ENCODE measurements at places on chromosomes 2 and 18.

DNA sequence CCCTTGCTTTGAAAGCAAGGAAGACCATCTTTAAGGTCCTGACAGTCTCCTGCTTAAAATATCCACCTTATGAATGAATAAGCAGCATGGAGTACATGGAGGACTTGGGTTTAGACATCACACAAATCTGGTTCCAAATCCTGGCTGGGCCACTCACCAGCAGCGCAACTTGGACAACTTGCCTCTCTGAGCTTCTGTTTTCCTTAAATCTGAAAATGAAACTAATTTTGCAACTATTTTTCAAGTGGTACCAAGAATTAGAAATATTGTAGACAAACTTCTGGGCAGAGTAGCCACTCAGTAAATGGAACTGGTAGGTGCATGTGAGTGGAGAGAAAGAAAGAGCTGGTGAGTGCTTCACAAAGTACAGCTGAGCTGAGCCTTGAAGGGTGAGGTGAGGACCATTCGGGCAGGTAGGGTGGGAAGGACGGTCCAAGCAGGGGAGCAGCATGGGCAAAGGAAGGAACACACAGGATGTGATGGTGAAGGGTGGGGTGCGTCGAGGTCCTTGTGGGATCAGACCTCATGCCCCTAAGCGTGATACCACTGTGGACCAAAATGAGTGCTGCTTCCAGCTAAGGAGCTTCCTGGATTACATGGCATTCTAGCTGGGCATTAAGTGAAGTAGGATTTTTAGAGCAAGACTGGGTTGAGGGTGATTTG is 14.4 kb upstream of the TET3 start:
- no peak for DNase-seq

DNA sequence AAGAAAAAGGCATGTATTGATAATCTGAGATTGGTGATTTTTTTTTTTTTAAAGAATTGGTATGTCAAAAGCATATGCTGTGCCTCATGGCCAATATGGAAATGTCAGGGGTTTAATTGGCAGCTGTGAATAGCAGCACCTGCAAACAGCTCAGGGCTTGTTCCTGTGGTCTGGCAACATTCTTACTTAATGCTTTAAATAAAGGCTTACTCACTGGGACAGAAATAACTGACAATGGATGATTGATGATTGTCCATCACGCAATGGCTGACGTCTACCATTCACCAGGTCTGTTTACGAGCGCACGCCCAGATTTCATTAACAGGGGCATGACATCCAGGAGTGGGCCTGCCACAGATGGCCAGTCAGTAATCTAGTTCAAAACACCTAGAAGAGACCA is 66.7 kb downstream of the ETAA1 start:
- DNase-seq, result no peak

GRCh38 chr2:45681675-45682074 is 30.2 kb downstream of the PRKCE start:
- DNase-seq, result no peak

GRCh38 chr2:227654426-227654825 is 12.2 kb upstream of the SCYGR5 start:
- DNase-seq, result no peak

DNA sequence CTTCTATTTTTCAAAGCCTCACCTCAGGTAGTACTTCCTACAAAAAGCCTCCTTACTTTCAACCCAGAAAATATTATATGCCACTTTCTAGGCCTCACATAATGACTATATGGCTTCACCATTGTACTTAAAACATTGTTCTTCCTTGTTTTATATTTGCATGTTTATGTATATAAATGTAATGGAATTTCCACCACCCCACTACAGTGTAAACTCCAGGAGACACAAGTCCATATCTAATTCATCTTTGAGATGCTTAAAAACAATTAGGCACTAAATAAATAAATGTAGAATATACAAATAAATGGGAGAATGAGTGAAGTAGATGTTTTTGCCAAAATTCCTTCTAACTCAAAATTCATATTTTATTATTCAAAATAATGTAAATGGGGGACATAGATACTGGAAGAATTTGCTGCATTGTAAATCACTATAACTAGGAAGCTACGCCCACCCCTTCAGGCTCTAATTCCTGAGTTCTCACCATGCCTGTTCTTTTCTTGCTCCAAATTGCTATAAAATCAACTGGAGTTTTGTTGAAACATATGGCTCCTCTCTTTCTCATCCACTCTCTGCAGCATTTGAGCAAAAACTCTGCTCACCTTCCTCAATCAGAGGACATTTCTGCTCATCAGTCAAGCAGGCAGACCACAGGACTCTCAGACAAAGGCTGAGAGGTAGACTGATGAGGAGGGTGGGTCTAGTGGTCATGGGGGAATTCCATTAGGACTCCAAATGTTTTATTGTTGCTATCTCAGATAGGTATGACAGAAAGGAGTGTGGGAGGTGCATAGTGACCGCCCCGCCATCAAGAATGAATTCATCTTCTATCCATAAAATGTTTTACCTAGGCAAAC is 243.0 kb downstream of the HNMT start:
- no peak for DNase-seq

DNA sequence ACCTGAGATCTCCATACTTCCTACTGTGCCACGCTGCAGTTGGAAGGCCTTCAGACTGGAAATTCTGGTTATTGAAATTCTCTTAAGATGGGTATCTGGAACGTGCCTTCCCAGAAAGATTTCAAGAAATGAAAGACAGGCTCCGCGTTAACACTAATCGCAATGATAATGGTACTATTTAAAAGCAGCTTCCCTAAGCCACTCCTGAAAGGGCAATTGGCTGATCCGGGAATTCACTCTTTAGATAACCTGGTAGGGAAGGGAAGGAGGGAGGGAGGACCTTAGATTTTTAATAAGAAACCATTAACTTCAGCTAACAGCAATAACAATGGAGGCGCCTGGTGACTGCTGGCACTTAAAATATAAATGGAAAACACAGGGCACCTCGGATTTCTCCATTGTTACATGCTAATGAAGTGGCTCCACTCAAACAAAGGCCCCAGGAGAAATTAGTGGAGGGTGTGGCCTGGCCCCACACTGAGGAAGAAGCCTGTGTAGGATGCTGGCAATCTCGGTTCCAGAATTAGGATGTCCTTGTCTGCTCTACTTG is 22.5 kb upstream of the MTA3 start:
- DNase-seq, result no peak

- DNase-seq, result no peak
Measured at GRCh38 chr2:126972279-126972626, 73.6 kb downstream of the TEX51 start.

DNA sequence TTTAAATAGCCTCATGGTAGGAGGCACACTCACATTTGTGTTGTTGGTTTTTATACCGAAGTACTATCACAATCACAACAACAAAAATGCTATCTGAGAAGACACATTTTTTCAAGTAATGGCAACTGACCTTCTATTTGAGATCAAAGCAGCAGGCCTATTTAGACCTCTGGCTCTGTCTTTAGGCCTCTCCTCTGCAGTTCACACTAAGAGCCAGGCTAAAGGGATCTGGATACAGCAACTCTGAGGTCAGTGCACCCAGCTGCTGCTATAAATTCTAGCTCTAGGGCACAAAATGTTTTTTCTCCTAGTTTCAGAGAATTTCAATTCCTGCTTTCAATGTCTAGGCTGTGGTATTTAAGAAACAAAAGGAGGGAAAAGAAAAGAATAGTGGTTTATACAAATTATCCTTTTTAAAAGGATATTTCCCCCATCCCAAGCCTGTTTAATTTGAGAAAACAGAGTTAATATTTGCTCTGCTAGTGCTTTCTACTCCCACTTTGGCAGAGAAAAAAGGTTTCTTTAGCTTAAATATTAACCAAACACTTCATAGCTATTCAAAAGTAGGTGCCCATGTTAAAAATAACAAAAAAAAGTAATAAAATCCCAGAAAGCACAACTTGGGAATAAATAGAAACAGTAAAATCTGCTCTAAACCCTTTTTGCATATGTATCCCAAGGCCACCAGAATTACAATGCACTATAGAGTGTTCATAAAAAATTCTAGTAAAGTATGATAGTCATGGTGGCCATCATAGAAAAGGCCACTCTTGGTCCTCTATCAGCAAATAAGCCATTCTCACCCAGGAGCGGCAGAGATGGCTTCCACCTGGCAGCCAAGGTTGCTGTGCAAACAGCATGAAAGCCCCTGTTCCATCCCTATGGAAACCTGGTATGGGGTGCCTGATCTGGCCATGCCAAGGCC is 293.6 kb upstream of the SESTD1 start:
- peak; percentile 64 for DNase-seq

- peak; percentile 31 for DNase-seq
Measured at GRCh38 chr2:237482485-237482884, 4.6 kb upstream of the MLPH start.

- DNase-seq, result no peak
Measured at GRCh38 chr2:20139407-20140172, 85.3 kb downstream of the SDC1 start.

- DNase-seq, result no peak
Measured at GRCh38 chr2:185876234-185876633, 137.6 kb downstream of the FSIP2 start.

GRCh38 chr2:148507970-148508369 is 136.6 kb upstream of the EPC2 start:
- no peak for DNase-seq

- peak; percentile 49 for DNase-seq
Measured at GRCh38 chr18:76712511-76713140, 109.7 kb upstream of the ZNF236 start.

GRCh38 chr2:169709981-169710380 is 15.7 kb downstream of the PHOSPHO2 start:
- DNase-seq, result no peak

DNA sequence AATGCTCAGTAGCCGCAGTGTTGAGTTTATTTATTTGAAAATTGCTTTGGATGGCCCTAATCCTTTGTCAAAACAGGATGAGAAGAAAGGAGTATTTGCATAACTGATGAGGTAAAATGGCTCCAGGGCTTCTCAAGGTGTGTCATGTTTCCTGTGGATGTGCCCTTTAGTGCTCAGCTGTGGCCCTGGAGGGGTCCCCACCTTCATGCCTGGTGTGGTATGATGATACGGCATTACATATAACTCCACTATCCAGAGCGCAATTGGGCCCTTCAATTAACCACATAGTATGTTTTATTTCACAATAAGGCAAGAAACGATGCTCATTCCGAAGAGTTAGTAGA is 39.8 kb upstream of the TMEM178A start:
- DNase-seq, result peak; percentile 43

DNA sequence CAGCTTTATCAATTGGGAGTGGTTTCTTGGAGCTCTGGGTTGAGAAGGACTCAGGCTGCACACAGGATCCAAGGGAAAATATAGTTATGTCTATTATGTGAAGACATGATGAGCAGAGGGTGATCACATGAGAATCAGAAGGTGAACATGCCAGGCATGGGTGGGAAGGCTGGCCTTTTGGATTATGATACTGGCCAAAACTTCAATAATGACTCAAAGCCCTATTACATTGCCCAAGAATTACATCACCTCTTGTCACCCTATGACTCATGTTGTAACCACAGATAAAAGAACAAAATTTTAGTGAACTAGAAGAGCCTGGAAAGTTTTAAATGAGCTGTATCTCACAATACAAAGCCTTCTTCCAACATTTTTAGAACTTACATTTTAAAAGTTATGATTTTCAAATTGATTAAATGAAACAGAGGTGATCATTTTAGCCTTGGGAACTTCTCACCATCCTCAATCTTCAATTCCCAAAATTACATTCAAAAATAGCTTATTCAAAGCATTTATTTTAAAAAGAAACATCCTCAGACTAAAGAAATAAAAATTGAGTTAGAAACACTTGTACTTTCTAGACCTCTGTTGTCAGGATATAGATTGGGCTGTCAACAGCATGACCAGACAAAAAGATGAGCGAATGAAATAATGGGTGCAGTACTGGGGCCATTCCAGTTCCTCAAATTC is 428.3 kb downstream of the MBD2 start:
- DNase-seq, result peak; percentile 85

DNA sequence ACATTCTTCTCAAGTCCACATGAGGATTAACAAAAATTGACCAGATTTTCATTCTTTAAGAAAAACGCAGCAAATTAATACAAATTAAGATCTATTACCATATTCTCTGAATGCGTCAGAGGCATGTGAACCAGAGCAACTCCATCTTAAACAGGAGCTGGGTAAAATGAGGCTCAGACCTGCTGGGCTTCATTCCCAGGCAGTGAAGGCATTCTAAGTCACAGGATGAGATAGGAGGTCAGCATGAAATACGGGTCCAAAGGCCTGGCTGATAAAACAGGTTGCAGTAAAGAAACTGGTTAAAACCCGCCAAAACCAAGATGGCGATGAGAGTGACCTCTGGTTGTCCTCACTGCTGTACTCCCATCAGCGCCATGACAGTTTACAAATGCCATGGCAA is 217.6 kb downstream of the RDH14 start:
- no peak for DNase-seq

- no peak for DNase-seq
Measured at GRCh38 chr18:848062-848861, 36.2 kb upstream of the YES1 start.

DNA sequence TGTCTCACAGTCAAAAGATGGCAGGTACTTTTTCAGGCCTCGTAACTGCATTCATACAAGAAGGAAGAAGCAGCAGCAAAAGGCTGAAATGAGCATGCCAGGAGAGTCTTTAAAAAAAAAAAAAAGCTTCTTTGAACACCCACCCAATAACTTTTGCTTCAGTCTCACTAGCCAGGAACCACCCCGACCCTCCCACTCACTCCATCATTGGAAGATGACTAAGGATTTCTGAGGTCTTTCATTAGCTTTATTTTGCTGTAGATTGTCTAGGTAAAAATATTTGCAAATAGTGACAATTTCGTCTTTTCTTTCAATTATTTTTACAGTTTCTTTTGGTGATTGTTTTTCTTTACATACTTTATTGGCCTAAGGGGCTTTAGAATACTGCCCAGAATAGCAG is 37.9 kb downstream of the RBBP8 start:
- no peak for DNase-seq

DNA sequence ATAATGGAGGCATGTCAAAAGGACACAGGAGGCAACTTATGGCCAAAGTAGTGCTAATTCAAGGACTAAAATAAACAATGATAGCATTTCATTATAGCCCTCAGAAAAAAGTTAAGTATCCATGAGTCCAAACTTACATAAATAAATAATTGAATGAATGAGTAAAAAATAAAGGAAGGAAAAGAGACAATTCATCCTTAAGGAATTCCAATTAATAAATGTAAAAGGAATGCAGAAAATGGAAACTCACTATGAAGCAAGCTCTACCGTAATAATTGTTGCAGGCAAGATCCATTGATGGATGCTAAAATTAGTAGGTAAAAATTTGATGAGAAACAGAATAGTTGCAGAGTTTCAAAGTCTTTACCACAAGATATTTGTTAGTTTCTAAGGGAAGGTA is 88.2 kb upstream of the RAPGEF4 start:
- DNase-seq, result no peak

- DNase-seq, result peak; percentile 54
Measured at GRCh38 chr18:61998957-61999356, 106.2 kb upstream of the RNF152 start.

DNA sequence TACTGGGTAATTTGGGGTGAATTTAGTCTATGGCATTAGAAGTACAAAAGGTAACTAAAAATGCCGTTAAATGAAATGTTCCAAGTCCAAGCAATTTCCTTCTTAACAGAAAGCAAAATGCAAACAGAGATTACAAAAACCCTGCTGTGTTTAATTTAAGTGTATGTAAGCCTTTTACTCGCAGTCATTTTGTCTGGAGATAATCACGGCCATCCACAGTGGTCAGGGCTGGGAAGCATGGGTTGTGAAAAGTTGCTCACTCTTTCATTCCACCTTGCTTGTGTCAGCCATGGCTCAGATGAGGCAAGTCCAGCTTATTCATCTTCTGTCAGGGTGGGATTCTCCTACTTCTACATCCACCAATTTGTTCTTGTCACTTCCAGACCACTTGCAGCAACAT is 983.6 kb upstream of the ZEB2 start:
- no peak for DNase-seq

GRCh38 chr2:150129921-150130575 is 357.4 kb downstream of the RND3 start:
- no peak for DNase-seq

Measured in MV-4-11 (cell line).